PC-9 (cell line): ENCODE measurements at places on chromosomes 6 and 20.

DNA sequence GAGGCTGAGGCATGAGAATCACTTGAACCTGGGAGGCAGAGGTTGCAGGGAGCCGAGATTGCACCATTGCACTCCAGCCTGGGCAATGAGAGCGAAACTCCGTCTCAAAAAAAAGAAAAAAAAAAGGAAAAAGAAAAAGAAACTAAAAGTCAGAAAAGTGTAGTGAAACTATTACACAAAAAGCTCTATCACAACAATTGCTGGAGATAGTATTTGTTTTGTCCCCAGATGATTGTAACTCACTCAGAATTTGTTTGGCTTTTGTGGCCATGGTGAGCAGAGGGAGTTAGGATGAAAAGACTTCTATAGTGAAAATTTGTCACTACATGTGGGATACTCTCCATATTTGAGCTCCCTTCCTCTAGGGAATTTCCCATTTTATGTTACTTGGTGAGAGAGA lies 5.2 kb upstream of the GOPC start:
- no peak for DNase-seq

DNA sequence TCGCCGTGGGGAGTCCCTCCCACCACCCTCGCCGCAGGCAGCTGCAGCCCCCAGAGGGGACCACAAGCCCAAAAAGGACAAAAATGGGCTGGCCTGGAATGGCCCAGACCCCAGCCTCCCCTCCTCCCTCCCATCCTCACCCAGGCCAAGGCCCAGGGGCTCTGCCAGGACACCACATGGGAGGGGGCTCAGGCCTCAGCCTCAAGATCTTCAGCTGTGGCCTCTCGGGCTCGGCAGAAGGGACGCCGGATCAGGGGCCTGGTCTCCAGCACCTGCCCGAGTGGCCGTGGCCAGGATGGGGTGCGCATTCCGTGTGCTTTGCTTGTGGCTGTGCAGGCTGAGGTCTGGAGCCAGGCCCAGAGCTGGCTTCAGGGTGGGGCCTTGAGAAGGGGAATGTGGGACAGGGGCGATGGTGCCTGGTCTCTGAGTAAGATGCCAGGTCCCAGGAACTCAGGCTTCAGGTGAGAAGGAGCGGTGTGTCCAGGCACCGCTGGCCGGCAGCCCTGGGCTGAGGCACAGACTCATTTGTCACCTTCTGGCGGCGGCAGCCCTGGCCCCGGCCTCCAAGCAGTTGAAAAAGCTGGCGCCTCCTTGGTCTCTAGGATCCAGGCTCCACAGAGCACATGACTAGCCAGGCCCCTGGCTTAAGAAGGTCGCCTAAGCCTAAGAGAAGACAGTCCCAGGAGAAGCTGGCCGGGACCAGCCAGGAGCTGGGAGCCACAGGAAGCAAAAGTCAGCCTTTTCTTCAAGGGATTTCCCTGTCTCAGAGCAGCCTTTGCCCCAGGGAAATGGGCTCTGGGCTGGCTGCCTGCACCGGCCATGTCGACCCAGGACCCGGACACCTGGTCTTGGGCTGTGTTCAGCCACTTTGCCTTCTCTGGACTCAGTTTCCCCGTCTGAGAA lies 35.2 kb upstream of the MRGBP start:
- DNase-seq = no peak

DNA sequence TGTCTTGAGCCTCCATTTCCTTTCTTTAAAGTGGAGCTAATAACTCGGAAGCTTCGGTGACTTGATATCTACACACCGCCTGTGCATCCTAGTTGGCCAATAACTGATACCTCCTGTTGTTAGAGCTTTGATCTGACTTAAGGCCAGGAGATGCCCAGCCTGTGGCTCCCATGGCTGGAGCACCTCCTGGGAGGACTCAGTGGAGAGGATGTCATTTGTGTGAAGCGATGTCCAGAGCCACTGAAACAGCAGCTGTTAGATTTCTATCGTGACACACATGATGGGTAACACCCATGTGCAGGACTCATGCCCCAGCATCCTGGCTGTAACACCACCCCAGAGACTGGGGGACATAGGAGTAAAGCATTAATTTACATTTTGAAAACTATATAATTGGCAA lies 30.8 kb downstream of the SDCBP2 start:
- no peak for DNase-seq

DNA sequence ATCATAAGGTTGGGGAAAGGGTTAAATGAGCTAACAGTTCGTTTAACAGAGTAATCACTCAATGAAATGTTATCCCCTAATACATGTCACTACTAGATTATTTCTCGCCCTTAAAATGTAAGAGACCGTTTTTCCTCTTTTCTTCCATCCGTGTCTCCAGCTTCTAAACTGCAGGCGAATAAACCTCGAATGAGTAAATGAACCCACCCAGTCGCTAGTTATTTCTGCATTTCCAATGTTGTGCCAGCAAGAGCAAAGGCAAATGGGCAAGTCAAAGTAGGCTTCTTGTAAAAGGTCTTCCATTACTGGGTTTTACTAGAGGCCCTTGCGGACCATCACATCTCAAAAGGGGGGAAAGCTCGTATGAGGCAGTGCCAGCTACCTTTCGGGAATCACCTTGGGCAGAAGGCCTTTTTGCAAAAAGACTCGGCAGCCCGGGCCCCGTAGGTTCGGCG lies 400 bp upstream of the SMAP1 start:
- DNase-seq = no peak

GRCh38 chr6:43268355-43268700 lies 25.0 kb downstream of the TTBK1 start:
- no peak for DNase-seq
